GM12878 (cell line): ENCODE measurements at places on chromosomes 13 and 19. TPM values are rescaled to one million over a fixed set of nuclear protein-coding genes. Genes with fewer than 3 reads are reported as not detected.

GRCh38 chr13:30868799-30869470, 37.1 kb upstream of the MEDAG start:
- no peak for DNase-seq

DNA sequence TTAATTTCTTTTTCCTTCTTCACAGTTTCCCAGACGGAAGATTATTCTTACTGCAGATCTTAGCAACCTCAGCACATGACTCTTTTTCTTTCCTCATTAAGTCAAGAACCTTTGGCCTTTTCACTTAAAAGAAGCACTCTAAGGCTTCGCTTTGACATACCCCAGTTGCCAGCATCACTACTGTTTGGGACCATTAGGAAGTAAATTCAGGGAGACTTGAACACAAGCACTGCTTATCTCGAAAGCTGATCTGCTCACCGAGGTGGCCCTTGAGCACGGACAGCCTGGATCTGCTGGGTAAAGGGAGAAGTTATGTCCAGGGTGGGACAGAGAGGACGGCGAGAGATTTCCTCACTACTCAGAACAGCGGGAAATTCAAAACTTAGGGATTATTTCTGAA, 151.4 kb upstream of the RNF113B start:
- no peak for DNase-seq

DNA sequence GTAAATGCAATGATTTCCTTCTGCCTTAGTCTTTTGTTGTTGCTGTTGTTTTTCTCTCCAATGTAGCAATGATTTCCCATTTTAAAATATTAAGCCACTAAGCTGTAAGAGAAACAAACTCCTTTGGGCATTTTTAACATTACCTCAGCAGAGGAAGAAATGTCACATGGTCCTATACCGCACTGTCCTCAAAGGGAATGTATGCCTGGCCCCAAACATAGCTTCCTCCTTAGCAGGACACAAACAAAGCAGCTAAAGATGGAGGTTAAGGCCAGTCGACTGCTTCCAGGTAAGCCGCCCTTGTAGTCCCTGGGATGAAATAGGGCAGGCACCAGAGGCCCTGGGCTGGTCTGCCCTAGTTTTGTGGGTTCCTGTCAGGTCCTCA, 249.0 kb downstream of the TSHZ3 start:
- DNase-seq, result no peak

DNA sequence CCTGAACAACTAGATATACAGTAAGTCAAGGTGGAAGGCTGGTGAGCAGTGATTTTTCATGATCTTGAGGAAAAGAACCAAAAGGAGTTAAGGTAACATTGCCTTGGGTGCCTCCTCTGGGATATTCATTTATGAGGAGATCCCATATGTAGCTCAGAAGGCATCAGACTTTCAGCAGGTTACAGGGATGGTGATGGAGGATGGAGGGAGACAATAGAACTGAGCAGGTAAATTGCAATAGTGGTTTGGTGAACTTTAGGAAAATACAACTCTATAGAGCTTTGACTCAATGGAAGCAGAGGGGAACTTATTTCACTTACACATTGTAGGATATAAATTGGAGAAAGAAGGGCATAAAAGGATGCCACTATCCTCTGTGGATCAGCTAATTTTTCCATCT, 243.4 kb upstream of the SPRY2 start:
- no peak for DNase-seq

DNA sequence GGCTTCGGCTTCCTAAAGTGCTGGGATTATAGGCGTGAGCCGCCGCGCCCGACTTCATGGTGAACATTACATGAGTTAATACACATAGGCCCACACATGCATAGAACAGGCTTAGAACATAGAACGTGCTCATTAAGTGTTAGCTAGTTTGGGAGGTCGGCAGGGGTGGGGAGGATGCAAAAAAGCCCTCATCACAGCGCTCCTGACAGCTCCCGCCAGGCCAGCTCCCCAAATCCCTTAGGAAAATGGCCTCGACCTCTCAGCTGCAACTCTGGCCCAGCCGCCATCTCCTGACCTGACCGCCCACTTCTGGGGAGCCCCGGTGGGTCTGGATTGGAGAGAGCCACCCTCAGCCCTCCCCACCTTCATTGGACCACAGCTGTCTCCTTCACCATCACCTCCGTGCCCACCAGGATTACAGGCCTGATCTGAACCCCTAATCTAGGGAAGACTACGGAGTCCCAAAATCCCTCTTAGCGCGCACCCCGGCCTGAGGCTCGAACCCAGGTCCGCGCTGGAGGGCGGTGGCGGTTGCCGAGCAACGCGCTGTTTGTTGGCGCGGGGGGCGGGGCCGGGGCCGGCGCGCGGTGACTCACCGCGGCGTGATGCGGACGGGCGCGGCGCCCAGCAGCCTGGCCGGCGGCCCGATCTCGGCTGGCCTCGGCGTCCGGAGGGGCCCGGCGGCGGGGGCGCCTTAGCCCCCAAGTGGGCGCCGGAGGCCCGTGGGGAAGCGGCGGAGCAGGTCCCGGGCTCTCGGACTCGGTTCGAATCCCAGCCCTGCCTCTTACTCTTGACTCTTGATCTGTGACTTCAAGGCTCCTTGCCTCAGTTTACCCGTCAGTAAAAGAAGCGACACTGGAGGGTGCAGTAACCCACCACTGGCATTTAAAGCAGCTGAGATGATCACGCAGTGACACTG, 26.7 kb upstream of the NANOS3 start:
- no peak for DNase-seq

- no peak for DNase-seq
Measured at GRCh38 chr19:3374369-3375112, 8.2 kb downstream of the NFIC start.

DNA sequence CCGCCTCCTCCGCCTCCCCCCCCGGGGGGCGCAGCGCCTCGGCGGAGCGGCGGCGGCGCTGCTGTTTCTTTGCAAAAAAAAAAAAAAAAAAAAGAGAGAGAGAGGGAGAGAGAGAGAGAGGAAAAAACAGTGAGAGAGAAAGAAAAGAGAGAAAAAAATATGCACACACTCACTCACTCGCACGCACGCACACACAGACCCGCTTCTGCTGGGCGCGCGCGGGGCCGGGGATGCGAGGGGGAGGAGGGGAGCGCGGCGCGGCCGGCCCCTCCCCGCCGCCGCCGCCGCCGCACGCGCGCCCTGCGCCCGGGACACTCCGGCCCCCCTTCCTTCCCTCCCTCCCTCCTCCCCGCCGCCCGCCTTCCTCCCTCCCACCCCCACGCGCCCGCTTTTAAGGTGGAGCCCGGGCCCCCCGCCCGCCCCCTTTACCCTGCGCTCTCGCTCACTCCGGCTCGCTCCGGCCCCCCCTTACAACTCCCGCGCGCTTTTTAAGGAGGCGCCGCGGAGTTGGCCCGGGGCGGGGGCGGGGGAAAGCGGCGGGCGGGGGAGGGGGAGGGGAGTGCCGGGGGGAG, at the start of gene SAMD1:
SAMD1 (minus strand) TSS at position 243 of the 572 bp plus-strand sequence.
- no peak for DNase-seq

DNA sequence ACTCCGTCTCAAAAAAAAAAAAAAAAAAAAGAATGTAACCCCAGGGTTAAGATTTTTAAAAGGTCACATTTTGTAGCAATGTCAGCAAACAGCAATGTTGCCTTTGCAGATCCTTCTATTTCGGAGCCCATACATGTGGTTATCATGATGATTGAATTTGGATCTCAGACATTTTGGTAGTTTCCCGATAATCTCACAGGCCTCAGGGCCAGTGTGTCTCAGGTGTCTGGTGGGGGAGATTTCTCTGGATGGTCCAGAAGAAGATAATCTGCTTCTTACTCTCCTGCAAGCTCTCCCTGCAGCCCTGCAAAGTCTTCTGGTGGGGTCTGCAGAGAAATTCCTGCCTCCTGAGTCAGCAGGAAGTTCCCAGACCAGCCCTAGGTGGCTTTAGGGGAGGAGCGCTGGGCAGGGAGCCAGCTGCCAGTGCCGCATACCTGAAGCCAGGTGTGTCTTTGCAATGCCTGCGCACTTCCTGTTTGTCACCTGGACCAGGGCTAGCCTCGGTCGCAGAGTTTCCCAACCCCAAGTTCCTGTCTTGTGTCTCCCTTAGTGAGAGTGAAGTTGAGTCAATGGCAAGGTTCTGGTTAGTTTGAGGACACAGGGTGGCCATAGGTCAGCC, 1.4 kb downstream of the SH2D3A start:
- DNase-seq, result no peak

DNA sequence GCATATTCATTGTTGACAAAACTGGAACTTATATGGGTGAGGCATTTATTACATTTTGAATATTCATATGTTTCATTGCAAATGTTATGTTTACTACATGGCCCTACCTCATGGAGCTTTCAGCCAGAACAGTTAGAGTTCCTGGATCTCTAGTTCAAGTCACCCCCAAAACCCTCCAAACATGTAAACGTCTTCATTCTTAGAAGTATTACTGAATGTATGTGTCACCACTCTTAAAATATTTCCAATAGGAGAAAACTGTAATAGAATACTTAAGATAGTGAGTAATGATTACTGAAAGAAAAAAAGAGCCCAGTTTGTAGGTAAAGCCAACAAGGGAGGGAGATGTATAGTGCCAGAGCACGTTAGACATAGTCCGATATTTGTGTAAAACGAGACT, 23.5 kb downstream of the URI1 start:
- no peak for DNase-seq

GRCh38 chr13:96533408-96533807, 443.5 kb downstream of the HS6ST3 start:
- DNase-seq, result no peak

GRCh38 chr13:26678796-26679195, 81.8 kb downstream of the GPR12 start:
- no peak for DNase-seq

- DNase-seq, result no peak
Measured at GRCh38 chr19:10747271-10747670, 29.4 kb downstream of the DNM2 start.

- no peak for DNase-seq
Measured at GRCh38 chr13:113814435-113814821, 49.4 kb downstream of the GAS6 start.

DNA sequence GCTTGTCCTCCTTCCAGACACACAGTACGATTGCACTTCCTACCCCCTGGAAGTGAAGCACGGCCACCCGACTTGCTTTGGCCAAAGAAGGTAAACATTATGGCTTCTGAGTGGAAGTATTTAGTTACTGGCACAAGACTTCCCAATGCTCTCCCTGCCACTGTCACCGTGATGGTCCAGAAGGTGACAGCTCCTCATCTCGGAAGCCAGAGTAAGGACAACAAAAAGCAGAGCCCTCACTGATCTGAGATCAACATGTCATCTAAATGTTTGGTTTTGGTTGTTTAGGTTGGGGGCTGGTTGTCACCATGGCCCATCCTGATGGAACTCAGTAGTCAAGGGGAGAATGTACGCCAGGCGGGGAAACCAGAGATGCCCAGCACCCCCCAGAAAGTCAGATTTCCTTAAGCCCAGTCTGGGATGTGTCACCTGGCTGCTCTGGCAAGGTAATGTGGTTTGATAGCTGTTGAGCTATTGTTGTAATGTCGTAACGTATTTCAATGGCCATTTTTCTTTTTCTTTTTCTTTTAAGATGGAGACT, 170.1 kb upstream of the ZNF536 start:
- no peak for DNase-seq

RFPL4A gene
- not detected in 2 replicates for polyA plus RNA-seq

PLEKHA4 gene
- polyA plus RNA-seq, result 6.4 and 7.8 TPM in 2 replicates

GRIK5 gene
- polyA plus RNA-seq, result 0.06 and 0.08 TPM in 2 replicates

CYP2A7 gene
- polyA plus RNA-seq, result not detected in 2 replicates

ZNF579 gene
- 0.43 and 1.2 TPM in 2 replicates for polyA plus RNA-seq
